ENCODE measurements at places on chromosomes 5 and 9.

DNA sequence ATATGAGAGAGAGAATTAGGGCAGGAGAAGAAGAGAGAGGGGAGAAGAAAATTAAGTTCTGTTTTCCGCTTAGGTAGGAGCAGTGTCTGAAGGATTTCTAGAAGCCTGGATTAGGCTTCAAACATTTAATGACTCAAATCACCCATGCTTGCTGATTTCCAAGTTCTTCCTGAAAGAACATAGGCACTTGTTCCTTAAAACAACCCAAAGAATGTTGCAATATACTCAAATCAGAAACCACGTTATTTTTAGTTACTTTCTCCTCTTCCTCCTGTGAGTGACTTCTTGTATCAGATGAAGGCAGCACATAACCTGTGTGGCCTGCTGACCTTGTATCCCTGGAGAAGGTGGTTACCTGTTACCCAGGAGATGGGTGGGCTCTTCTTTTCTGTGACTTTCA, 351.5 kb upstream of the KLF4 start:
- DNase-seq: no peak

DNA sequence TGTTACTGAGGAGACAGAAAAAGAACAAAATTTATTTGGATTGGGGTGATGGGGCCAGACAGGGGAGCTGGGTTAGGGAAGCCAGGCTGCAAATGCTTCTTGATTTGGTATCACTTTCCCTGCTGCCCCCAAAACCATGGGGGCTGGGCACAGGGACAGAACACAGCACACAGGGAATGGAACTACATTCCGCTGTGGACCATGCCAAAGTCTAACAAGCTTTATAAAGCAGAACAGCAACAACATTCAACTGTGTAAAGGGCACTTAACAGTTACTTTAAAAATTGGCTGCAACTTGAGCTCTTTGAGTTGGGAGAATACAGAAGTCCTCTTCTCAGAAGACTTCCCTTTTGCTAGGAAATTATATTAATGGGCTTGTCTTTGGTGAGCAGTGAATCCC, 23.8 kb downstream of the C5orf58 start:
- DNase-seq: no peak

DNA sequence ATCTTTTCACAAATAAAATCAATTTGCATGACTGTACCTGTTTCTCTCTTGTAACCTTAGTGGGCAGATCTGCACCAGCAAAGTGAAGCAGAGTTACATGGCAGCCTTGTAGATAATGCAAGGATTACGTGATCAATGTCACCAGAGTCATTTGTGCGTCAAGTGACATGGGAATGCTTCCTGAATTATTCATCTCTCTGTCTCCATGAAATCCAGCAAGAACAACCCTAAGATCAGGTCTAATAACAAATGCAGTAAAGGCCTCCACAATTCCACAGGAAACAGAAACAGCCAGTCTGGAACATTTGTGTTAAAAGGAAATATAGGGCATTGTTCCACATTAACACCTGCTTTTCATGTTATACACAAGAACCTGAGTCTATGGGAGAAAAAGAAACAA, 7.8 kb downstream of the GZMA start:
- DNase-seq: no peak

- no peak for DNase-seq
Measured at GRCh38 chr5:160009591-160009989, 651 bp downstream of the TTC1 start.

Measured in left renal pelvis (tissue), 4 donors.